ENCODE measurements at places on chromosomes 4 and X. TPM values are rescaled to one million over a fixed set of nuclear protein-coding genes. Genes with fewer than 3 reads are reported as not detected.

The ARHGAP36 gene
- total RNA-seq, result not detected

- DNase-seq, result no peak
Observed at GRCh38 chrX:124651031-124651430, 304.7 kb downstream of the SH2D1A start.

GRCh38 chr4:6250235-6250983 is 19.2 kb upstream of the WFS1 start:
- peak; percentile 69 for DNase-seq

GRCh38 chrX:41092776-41093175 is 7.5 kb downstream of the USP9X start:
- DNase-seq, result no peak

DNA sequence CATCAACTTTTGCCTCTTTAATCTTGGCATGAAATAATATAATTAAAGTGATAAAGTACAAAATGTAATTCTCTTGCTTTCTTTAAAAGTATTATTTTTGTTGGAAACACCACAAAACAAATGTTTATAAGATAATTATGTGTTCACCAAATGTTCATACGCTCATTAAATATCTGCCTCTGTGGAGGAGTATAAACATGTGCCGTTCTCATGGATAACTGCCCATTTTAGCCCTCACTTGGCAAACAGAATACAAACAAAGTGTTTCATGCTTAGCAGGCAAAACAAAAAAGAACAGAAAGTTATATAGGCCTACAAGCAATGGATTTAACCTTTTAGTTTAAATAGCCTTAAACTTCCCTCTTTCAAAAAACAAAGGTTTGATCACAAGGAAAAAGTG is 800.5 kb upstream of the DIAPH2 start:
- DNase-seq, result no peak

DNA sequence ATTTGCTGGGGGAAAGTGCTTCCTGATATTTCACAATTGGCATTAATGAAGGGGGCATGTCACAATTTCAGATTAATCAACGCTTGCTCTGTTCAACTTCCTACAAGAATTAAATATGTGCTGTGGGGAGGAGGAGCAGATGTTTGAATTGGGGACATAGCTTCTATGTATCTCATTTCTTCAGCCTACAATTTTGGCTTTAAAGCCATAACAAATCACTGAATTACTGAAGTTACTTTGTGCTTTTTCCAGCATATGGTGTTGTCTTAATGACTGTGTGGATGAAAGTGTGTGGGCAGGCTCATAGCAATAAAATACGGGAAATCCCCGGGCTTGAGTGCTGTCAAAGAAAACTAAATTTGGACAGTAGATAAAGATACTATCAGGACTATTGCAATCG is 813 bp downstream of the TLR7 start:
- DNase-seq, result peak; percentile 12
